Activated CD8-positive, alpha-beta memory T cell treated with anti-CD3 and anti-CD28 coated beads, Interleukin-2, amount 10 ng/mL, durations not matched to agents 7 days and 5 days (primary cell): ENCODE measurements at places on chromosomes 11 and 22. TPM values are rescaled to one million over a fixed set of nuclear protein-coding genes. Genes with fewer than 3 reads are reported as not detected.
A peak's percentile ranks its signal among the peaks of the same experiment; 100 is the strongest.

- DNase-seq = no peak
These were observed 12.2 kb downstream of the TMPRSS13 start for GRCh38 chr11:117916956-117917355.

DNA sequence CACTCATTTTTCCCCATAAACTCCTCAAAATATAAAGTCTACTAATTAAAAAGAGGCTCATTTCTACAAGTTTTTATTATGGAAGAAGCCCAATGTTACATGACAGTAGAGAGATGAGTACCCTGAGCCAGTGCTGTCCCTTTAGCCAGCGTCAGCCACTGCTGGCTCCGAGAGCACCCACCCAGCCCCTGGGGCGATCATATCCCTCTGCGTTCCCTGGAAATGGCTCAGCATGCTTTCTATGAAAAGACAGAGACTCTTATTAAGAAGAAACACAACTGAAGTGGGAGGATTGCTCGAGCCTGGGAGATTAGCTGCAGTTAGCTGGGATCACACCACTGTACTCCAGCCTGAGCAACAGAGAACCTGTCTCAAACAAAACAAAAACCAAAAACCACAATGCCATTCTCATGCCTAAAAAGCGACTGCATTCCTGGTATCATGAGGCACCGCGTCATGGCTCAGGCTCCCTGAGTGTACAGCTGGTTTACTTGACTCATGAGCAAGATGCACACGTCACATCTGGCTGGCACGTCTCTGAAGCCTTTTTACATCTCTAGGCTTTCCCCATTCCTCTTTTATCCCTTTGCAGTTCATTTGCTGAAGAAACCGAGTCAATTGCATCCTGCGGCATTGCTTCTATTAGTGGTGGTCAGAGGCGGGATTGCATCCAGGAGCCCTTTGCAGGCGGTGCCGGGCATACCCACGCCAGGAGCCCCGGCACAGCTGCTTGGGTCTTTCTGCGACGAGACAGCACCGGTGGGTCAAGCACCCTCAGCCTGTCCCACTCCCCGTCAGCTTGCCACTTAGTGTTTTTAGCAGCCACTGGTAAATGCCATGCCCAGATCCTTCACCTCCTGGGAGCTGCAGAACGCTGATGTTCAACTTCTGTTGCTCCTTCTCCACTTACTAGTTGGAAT is 119.9 kb downstream of the CTTN start:
- no peak for DNase-seq

DNA sequence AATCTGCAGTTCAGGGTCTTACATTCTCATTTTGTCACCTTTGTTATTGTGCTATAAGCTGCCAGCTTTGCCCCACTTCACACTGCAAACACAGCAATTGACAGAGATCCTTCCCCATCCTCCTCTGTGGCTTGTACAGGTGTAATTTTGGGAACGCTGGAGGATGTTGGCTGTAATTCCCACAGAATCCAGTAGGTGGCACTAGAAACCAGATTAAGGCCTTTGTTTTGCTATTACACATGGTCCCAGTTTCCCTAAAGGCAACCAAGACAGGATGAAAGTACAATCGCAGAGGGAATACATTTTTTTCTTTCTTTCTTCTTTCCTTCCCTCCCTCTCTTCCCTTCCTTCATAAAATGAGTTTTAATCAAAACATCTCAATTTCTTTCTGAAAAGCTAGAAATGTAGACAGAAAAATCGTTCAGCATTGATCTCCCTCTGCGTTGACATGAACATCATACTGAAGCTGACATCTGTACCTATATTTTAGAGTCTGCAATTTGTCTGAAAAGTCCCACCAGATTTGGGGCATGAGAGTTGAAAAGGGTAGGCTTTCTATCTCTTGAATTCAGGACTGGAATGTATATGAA is 21.3 kb upstream of the NELL1 start:
- peak; percentile 44 for DNase-seq

PDE3B gene
- total RNA-seq = 92.2 TPM

C22orf15 gene
- total RNA-seq = 0.77 TPM

DNA sequence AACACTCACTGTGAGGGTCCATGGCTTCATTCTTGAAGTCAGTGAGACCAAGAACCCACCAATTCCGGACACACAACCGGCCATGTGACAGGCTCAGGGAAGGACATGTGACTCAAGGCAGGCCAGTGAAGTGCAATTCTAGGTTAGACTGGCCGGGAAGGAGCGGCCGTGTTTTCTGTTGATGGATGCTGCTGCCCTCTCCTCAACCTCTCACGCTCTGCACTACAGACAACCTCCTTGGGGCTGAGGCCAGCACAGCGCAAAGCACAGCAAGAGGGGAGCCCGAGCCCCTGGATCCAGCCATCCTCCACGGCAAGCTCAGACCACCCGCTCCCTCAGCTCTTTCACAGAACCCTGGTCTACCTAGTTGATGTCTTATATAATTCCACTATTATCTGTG is 2.8 kb downstream of the NUDT8 start:
- no peak for DNase-seq

GRCh38 chr22:23684026-23684425 is 6.8 kb upstream of the RGL4 start:
- no peak for DNase-seq

DNA sequence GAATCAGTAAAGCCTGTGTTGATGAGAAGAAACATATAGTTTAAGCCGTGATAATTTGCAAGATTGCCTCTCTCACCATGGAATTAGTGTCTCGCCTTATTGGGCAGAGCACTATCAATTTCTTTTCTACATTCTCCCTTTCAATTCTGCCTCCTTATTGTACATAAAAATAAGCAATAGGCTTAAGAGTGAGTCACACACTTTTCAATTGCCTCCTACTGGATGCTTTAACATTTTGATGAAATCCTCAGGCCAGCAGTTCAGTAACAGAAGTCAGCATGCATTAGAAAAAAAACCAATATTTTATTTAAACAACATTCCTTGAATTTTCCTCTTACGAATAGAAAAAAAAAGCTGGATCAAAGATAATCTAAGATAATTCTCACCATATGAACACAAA is 33.8 kb upstream of the VWA5A start:
- no peak for DNase-seq

DNA sequence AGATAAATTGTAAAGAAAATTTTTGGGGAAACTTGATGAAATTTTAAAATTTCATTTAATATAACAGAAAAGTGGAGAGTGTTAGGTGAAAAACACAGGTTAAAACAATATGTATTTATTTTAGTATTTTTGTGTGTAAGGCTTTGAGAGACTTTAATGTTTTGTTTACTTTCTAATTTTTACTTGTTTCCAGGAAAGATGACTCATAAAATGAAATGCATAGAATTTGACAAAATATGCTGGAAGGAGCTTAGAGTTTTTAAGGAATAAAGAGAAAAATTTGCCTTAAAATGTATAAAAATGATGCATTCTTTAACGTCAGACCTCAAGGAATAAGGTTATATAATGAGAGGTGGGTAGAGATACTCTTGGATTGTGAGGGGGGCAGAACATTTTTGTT is 1205.1 kb upstream of the CNTN5 start:
- DNase-seq = no peak

- no peak for DNase-seq
These were observed 23.5 kb upstream of the TMEM123 start for GRCh38 chr11:102476069-102476468.

DNA sequence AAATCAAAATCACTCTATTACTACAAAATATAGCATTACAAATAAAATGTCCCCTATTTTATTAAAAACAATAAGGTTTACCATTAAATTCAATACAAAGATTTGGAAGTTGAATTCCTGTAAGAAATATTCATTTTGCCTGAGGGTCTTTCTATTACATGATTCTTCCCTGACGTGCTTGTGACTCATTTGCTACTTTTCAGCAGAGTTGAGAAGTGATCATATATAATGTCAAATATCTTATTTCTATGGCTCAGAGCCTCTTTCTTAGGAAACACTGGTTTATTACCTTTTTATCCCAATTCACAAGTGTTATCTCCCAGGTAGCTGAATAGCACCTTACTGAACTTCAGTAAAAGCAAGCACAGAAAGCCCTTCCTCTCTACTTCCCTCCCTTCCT is 65.2 kb upstream of the CNTN5 start:
- no peak for DNase-seq

DNA sequence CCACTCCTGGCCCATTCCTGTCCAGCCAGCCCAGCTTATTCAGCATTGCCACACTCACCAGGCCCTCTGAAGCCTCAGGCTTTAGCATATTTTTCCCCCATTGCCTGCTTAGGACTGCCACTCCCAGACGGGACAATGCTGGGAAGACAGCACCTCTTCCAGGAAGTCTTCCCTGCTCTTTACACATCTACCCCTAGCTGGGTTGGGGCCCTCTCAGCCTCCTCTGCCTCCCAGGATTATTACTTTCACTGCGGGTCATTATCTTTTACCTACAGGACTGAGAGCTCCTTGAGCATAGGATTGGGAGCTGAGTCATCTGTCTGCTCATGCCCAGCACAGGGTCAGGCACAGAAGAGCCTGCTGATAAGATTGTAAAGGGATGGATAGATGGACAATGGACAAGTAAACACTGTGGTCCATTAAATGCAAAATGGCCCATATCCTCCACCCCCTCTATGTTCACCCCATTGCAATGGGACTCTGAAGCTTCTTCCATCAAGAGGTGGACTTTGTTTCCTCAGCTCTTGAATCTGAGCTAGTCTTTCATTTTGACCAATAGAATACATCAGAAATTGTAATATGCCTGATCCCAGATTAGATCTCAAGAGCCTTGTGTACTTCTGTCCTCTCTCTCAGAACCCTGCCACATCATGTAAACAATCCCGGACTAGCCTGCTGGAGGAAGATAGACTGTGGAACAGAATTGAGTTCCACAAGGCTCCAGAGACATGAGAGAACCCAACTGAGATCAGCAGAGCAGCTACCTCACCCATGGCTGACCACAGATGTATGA is 32.0 kb upstream of the LRRC32 start:
- DNase-seq = no peak

DNA sequence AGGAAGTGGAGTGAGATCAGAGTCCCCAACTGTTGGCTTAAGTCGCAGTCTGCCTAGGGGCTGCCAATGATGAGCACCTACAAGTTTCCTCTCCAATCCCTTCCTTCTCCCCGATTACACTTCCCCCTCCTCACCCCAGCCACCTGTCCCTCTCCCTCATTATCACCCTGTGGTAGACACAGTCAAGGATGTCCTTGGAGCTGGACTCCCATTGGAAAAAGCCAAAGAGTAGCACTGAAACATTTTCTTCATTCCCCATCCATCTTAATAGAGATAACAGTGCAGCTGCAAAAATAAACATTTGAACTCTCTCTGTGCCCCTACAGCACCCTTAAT is 146.2 kb downstream of the DBX1 start:
- DNase-seq = no peak

OR52E6 gene
- total RNA-seq = not detected

GRCh38 chr11:111574373-111575225 is 27.6 kb upstream of the SIK2 start:
- DNase-seq = no peak

DNA sequence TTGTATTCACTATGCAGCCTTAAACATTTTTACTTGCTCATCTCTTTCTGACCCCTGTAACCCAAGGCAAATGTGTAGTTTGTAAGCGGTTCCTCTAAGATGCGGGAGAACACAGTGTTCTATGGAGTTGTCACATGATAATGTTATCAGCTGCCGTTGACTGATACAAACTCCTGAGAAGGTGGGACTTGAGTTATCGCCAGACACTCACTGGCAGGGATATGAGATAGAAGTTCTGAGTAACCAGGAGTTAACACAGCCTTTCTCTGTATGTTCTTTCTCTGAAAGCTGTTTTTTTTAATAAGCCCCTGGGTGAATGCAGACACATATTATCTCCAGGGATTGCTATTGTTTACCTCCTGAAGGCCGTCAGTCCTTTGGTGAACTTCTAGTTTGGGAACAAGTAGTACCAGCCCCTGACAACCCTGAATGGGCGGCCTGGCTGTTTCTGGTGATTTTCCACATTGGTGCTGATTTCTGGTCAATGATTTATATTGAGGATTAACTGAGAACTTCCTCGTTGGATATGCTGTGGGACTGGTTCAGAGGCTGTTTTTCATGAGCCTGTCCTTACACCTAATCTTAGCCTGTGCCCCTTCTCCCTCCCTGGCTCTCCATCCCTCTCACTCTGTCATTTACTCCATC is 155.3 kb upstream of the RASSF10 start:
- DNase-seq = no peak

DNA sequence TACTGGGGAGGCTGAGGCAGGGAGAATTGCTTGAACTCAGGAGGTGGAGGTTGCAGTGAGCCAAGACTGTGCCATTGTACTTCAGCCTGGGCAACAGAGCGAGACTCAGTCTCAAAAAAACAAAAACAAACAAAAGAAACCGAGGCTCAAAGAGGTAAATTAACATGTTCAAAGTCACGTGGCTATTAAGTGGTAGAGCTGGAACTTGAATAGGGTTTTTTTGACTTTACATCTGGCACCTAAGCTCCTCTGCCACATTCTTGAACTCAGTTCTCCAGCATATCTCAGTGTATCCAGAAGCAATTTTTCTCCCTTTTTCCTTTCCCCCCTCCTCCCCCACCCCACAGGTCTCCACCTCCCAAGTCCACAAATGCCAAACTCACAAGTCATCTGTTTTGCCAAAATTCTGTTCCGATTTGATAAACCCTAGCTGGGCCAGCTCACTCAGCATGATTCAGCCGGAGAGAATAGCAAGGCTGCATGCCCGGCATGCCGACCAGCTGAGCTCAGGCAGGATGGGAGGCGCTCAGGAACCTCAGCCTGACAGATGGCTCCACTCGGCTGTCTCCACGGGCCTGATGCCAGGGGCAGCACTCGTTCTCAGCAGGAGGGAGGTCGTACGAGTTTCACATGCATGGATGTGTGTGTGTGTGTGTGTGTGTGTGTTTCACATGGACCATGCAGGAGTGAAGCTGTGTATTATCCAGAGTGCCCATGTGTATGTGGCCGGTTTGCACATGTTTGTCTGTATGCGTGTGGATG is 63.2 kb upstream of the RRAS2 start:
- no peak for DNase-seq

CAPN1 gene
- total RNA-seq = 137 TPM

CASP5 gene
- not detected for total RNA-seq

DNA sequence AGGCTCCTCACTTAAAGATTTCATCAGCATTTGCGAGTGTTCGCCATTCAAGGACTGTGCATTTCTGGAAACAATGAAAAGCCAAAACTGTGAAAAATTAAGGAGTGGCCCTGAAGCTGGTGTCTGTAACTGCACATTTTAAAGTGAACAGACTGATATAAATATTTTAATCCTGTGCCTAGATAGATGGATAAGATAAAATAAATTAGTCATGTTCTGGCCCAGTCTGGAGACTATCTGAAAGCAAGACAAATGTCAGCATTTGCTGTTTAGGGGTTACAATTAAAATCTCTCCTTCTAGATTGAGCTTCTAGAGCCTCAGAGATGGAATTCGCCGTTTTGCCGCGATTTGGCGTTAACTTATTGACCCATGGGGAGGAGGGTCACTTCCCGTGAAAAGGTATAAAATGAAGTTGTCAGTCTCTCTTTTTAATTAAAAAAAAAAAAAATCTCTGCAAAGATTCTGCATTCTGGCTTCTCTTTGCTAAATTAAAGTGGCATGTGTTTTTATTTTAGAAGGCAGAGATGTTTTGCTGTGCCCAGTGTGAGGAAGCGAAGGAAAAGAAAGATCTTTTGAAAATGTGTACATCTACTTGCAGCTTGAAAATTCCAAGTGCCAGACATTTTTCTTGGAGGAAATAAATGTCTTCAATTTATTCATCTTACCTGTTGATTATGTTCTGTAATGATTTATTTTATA is 79.7 kb upstream of the WNT7B start:
- no peak for DNase-seq

- no peak for DNase-seq
These were observed 9.4 kb downstream of the DRD2 start for GRCh38 chr11:113465786-113466185.

SLC6A5 gene
- not detected for total RNA-seq

- DNase-seq = peak; percentile 71
These were observed 25.5 kb downstream of the CTTN start for GRCh38 chr11:70423523-70424505.
